ENCODE measurements at places on chromosomes 11 and 22.

GRCh38 chr22:22229683-22230420 lies 14.7 kb upstream of the VPREB1 start:
- no peak for DNase-seq

DNA sequence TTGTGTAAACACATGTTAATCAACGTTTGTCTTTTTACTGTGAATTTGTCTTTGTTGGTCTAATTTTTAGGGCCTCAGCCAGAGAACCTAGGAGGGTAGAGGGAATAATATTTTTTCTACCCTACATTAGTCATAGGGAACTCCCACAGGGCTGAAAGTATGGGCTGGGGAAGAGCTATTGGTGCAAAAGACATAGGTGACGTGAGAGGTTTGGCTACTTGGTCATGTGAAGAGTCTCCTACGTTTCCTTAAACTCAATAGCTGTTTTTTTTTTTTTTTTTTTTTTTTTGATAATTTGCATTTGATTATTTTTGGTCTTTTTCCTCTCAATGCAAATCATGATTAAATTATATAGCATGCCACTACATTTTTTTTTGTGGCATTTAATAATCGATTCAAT lies 15.9 kb upstream of the MMP7 start:
- no peak for DNase-seq

DNA sequence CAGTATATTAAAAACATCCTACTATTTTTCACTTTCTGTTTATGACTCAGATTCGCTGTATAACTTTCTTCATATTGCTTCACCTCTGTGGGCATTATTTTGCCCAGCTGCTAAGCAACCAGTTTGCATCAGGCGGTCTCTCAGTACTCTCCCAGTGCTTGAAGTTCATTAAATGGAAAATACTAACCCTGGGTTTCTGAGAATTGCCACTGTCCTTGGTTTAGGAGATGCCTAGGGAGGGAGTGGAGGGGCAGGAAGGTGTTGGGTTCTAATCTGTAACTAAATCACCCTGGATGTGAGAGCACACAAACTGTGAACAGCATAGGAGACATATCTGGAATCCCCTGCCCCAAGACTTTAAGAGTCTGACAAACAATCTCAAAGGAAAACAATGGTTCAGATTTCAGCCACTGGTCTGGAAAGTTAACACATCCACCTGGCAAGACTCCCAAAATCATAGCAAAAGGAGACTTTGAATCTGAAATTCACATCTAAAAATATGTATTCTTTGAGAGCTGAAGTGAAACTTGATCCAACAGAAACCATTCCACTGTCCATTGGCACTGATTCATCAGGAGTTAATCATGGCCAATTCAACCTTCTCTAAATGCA lies 540.0 kb downstream of the SOX6 start:
- no peak for DNase-seq

GRCh38 chr22:27677905-27678458 lies 123.6 kb downstream of the MN1 start:
- DNase-seq: no peak

GRCh38 chr22:33524511-33525260 lies 395.6 kb downstream of the LARGE1 start:
- DNase-seq: no peak

DNA sequence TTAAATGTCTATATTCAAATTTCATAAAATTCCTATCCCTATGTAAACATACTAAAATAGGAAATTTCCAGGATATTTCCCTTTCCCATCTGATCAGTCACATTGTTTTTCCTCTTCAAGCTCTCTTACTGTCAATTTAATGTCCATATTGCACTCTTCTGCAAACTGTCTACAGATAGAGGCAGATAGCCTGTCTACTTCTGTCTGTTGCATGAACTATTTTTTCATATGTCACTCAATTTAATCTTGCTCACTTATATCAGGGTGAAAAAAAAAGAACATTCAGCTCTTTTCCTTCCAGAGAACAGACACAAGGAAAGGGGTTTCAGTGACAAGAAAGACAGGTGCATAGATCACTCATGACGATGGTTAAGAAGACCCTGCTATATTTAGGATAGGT lies 1013.9 kb upstream of the CCDC90B start:
- no peak for DNase-seq

All from stimulated activated CD4-positive, alpha-beta T cell treated with anti-CD3 and anti-CD28 coated beads, Interleukin-15, amount 100 ng/mL, for 1 hour (primary cell).